ENCODE measurements at places on chromosomes 5 and 9.

DNA sequence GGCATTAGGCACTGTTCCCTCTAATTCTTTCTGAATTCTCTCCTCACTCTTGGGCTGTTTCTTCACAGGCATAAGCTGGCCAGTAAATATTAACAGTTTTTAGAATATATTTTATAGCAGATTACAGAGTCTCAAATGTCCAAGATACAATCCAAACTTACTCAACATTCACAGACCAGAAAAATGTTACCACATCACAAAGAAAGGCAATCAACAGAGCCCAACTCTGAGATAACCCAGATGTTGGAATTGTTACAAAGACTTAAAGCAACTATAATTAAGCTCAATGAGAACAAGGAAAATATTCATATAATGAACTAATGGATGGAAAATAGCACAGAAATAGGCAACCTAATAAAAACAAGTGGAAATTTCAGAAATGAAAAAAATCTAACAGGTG is 401.1 kb upstream of the RGMB start:
- no peak for DNase-seq

DNA sequence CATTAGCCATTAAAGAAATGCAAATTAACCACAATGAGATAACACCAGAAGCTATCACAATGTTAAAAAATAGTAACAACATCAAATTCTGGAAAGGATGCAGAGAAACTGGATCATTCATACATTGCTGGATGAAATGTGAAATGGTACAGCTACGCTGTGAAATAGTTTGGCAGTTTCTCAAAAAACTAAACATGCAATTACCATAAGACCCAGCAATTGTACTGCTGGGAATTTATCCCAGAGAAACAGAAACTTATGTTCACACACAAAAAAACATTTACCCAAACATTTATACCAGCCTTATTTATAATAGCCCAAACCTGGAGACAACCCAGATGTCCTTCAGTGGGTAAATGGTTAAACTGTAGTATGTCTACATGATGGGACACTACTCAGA is 592.9 kb downstream of the ZNF608 start:
- no peak for DNase-seq

DNA sequence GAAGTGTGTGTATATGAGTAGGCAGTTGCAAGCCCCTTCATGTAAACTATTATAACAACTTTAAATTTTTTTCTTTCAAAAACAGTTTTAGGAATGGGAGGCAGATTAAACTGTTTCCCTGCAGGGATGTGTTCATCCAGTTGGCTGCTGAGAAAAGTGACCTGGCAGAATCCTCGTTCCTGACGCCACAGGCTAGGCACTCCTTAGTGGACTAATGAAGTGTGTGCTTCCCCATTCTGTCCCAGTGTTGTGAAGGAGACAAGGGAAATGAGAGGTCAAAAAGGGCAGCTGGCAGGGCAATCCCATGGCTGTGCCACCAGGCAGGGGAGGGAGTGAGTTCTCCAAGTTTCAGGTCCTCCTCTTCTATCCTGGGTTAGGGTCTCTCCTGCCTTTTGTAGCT is 59.8 kb downstream of the FOXD1 start:
- no peak for DNase-seq

DNA sequence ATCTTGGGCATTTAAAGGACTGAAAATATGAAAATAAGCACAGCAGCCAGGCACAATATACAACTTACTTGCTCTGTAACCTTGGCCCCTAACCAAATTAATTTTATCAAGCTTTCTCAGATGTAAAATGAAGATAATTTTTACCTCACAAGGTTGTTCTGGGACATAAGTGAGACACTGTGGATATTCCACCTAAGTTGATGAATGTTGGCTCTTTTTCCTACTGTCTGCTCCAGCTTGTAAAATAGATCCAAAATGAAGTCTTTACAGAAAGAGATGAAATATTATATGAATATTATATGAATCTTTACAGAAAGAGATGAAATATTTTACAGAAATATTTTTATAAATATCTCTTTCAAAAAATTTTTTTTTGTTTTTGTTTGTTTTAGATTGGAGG is 270.1 kb downstream of the DNAH5 start:
- no peak for DNase-seq

GRCh38 chr9:38431116-38431515 is 6.9 kb upstream of the IGFBPL1 start:
- no peak for DNase-seq

DNA sequence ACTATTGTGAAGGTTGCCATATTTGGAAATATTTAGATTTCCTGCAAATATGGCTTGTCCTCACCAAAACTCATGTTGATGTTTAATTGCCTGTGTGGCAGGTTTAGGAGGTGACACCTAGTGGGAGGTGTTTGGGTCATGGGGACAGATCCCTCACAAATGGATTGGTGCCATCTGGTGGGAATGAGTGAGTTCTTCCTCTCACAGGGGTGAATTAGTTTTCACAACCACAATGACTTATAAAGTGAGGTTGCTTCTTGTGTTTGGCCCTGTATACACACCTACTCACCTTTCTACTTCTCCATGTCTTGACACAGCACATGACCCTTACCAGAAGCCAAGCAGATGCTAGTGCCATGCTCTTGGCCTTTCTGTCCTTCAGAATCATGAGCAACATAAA is 41.1 kb downstream of the ISOC1 start:
- peak; percentile 23 for DNase-seq

- DNase-seq, result no peak
Measured at GRCh38 chr5:142427015-142427364, 102.2 kb upstream of the SPRY4 start.

GRCh38 chr5:73363911-73364730 is 84.5 kb downstream of the FOXD1 start:
- DNase-seq, result peak; percentile 42

GRCh38 chr5:170533383-170533782 is 29.6 kb downstream of the KCNIP1 start:
- no peak for DNase-seq

Data from bronchial epithelial cell (primary cell).